ENCODE measurements at places on chromosomes 7 and 10.

- DNase-seq: no peak
Measured at GRCh38 chr10:18713077-18713476, 53.8 kb downstream of the ARL5B start.

- no peak for DNase-seq
Measured at GRCh38 chr7:51590746-51591145, 274.1 kb upstream of the COBL start.

DNA sequence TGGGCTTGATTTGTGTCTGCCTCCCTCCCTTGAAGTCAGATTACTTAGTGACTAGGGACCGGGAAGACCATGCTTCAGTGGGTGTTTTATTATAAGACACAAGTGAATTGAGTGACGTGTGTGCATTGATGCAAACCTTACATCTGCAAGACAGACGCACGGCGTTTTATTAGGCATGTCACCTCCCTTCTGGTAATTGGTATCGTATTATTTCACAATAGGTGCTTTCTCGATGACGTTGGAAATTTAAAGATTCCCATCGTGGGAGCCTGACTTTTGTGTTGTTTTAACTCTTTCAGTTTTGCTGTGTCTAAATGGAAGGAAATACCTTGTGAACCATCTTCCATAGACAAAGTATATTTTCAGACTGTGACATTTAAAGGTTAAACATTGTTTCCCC is 132.6 kb downstream of the INSYN2A start:
- no peak for DNase-seq

- peak; percentile 32 for DNase-seq
Measured at GRCh38 chr7:35908331-35909216, 107.7 kb downstream of the SEPTIN7 start.

GRCh38 chr10:21150166-21150565 is 253.1 kb upstream of the NEBL start:
- DNase-seq: no peak

- DNase-seq: no peak
Measured at GRCh38 chr10:21031232-21031795, 134.2 kb upstream of the NEBL start.

DNA sequence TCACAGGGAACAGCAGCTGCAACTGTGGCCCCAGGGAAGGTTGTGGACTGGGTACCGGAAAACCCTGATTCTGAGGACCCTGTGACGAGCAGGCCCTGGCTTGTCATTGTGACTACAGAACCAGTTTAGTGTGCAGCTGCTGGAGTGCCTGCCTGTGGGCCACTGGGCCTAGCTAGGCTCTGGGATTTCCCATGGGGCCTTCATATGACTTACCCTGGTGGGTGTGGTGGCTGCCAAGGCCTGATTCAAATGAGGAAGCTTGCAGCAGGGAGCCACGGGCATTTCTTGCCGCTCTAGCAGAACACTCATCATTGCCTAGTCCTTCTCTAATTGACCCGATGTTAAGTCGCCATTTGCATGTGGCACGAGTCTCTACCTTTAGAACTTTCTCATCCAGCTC is 14.7 kb upstream of the CAMK2G start:
- no peak for DNase-seq

- DNase-seq: no peak
Measured at GRCh38 chr7:121267612-121268011, 61.2 kb upstream of the WNT16 start.

GRCh38 chr10:34966451-34966850 is 123.7 kb downstream of the CUL2 start:
- DNase-seq: no peak

DNA sequence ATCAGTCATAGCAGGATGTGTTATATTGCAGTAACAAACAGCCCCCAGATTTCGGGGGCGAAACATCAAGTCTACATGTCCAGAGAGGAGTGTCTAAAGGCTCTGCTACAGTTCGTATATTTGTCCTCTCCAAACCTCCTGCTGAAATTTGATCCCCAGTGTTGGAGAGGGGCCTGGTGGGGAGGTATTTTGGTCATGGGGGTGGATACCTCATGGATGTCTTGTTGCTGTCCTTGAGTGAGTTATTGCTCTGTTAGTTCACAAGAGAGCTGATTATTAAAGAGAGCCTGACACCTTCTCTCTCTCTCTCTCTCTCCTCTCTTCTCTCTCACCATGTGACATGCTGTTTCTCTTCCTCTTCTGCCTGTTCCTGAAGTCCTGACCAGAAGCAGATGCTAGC is 343.7 kb downstream of the TCERG1L start:
- DNase-seq: no peak
